Fibroblast of the aortic adventitia (primary cell): ENCODE measurements at places on chromosomes 6 and 20. TPM values are rescaled to one million over a fixed set of nuclear protein-coding genes. Genes with fewer than 3 reads are reported as not detected.

SYNE1 gene
- total RNA-seq = 133 and 193 TPM in 2 replicates

RAB5IF gene
- total RNA-seq = 30.3 and 59.1 TPM in 2 replicates

TFAP2A gene
- total RNA-seq = 1.4 TPM in 1 of 2 replicates, not detected in the other

ASIP gene
- total RNA-seq = not detected in 2 replicates

CDK5RAP1 gene
- 14.8 and 17.7 TPM in 2 replicates for total RNA-seq

OR14J1 gene
- not detected in 2 replicates for total RNA-seq
